ENCODE measurements at places on chromosomes 7 and 10. TPM values are rescaled to one million over a fixed set of nuclear protein-coding genes. Genes with fewer than 3 reads are reported as not detected.

Gene HOXA11
- total RNA-seq = not detected

Gene PTPRZ1
- total RNA-seq = not detected

Gene BMPR1A
- 11.7 TPM for total RNA-seq

Gene METTL27
- total RNA-seq = 2.8 TPM

Gene SLC18A2
- not detected for total RNA-seq

Gene HILPDA
- 11.9 TPM for total RNA-seq

Gene COMMD3
- total RNA-seq = 58.9 TPM

Gene TET1
- 3.0 TPM for total RNA-seq

Gene PPP1R9A
- not detected for total RNA-seq

Gene ETV1
- 0.33 TPM for total RNA-seq

Gene PNLIPRP2
- total RNA-seq = not detected

Gene GATA3
- total RNA-seq = 48.1 TPM

Gene MPP7
- total RNA-seq = 18.7 TPM

All from activated CD4-positive, alpha-beta T cell treated with anti-CD3 and anti-CD28 coated beads, Interleukin-2, amount 10 ng/mL, durations not matched to agents 7 days and 5 days (primary cell).